ENCODE measurements at places on chromosomes 6 and 20.

DNA sequence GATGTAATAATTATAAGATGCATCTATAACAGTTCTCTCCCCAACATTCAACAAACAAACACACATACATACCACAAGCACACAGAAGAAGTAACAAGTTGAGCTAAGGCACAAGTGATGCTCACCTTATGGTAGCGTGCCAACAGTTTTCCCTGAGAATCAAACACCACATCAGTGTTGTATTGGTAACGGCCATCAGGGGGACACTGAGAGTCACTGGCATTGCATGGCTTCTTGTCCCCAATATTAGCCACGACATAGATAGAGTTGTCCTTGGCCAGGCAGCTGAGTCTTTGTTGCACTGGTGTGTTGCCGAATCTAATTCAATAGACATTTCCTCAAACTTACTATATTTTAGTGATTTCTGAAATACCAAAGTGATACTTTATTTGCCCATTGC is 14.8 kb upstream of the VNN1 start:
- no peaks in the 10 kb centered on the region for H3K36me3 ChIP-seq
- no peak overlapping the region for H3K4me3 ChIP-seq
- no peak overlapping the region for H3K27ac ChIP-seq
- no peaks in the 10 kb centered on the region for H3K4me1 ChIP-seq
- no peaks in the 10 kb centered on the region for H3K27me3 ChIP-seq

DNA sequence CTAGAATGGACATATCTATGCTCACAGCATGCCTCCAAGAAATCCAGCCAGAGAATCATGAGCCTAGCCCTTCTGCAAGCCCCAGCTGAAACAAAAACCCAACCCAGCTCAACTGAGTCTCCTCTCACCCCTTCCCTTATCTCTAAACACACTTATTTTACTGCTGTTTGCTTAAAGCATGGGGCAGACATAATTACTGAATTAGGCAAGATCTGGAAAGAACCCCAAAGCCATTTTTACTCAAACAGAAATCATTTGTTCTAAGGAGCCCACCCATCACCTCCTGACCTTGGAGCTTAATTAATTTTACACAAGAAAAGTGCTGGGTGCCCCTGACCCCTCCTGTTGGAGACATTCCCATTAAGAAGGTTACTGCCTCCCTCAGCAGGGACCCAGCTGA is 291.6 kb downstream of the MAFB start:
- H3K4me1 ChIP-seq: no peaks in the 10 kb centered on the region
- no peak for DNase-seq
- H3K27me3 ChIP-seq: no peaks in the 10 kb centered on the region
- no peaks in the 10 kb centered on the region for H3K36me3 ChIP-seq
- no peak overlapping the region for H3K27ac ChIP-seq
- H3K4me3 ChIP-seq: no peak overlapping the region

DNA sequence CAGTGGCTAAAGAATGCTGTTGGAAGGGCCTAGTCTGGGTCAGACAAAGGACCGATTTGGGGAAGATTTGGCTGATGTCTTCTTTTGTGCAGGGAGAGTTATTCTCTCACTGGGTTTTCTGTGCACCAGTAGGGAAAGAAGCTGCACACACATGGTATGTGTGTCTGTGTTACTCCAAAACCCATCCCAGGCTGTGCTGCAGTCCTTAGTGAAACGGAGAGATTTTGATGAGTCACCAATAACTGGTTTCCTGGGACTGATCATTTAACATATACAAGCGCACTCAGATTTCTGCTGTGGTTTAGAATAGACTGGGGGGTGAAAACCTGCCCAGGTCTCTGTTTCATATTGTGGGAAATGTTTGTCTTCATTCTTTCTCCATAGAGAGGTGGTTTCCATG is 1049.8 kb downstream of the KIF16B start:
- H3K4me3 ChIP-seq: no peak overlapping the region
- no peak for DNase-seq
- no peaks in the 10 kb centered on the region for H3K4me1 ChIP-seq
- no peak overlapping the region for H3K27ac ChIP-seq
- no peaks in the 10 kb centered on the region for H3K36me3 ChIP-seq

DNA sequence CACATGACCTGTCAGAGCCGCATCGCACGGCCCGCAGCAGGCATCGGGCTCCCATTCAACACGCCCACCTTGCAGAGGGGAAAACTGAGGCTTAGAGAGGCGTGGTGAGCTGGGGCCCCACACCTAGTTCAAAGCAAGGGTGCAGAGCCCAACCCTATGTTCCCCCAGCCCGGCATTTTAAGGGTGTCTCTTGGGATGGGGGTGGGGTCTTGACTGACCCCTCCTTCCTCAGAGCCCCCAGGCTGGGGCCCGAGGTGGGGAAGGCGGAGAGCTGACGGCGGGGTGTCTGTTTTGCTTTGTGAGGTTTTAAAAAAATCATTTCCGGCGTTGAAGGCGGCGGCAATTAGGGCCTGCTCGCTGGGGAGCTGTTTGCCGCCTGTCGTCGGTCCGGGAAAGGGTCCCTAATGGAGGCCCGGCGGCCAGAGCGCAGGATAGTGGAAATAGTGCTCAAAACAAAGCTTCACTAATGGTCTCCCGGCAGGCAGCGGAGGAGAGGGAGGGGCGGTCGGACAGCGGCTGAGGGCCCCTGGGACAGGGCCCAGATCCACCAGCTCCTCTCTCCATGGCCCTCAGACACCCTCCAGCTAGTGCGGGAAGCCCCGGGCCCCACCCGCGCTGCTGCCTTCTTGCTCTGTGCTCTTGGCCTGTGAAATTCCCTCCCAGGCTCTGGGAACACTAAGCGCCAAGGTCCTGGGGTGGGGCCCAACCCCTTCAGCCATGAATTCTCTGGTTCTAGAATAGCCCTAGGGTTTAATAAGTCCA is 11.9 kb downstream of the VSTM2L start:
- H3K4me3 ChIP-seq: peak overlapping the region; percentile 19
- H3K27me3 ChIP-seq: no peaks in the 10 kb centered on the region
- peaks cover 60% of the 10 kb centered on the region for H3K4me1 ChIP-seq
- H3K36me3 ChIP-seq: no peaks in the 10 kb centered on the region

DNA sequence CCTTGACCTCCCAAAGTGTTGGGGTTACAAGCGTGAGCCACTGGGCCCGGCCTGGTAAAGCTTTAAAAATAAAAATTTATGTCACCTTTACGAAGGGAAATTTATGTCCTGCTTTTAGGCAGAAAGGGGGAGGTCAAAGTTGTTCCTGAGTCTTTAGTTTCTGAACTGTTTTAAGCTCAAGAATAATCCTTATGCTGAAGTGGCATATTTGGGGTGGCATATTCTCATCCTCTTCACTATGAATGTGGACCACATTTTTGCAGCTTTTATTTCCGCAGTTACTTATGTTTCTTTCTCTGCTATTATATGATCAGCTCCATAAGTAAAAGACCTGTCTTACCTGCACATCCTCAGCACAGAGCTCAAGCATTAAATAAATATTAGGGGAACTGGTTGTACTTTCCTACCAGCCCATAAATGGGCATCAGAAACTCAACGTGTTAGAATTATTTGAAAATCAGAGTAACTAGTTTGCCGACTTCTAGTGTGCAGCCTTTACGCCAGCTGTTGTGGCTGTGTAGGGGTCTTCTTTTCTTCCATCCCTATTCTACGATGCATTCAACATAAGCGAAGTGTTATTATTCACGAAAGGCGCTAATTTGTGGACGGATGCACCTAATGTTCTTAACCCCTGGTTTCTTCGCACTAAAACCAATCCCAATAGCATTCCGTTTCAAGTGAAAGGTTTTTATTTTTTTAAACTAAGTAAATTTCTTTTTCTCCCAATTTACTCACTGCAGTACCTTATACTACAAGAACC is 867 bp upstream of the AKAP7 start:
- H3K27ac ChIP-seq: no peak overlapping the region
- DNase-seq: no peak
- H3K36me3 ChIP-seq: no peaks in the 10 kb centered on the region
- peak overlapping the region; percentile 35 for H3K4me3 ChIP-seq

DNA sequence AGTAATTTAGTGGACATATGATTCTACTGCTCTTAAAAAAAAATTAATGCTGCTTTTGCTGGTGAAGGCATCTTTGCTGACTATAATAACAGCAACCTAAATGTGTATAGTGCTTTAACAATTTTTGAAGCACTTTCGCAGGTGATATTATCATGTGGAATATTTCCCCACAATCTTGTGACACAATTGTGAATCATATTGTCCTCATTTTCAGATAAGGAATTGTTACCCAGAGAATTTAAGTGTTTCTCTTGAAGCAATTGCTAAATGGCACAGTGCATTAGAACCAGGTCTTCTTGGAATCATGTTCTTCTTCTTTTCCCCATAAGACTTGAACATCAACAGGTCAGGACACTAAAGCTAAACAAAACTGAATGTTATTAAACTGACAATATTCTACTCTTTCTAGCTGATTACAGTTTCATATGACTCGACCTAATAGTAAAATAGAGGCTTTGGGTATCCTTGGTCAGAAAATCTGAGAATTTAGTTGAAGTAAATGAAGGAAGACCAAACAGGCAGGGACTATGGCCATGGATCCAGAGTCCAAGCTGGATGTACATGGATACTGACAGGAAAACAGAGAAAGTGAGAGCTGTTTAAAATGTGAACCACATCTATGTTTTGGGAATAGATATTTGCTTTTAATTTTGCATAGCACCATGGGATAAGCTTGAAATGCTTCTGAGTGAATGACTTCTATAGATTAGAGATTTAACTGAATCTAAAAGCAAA is 121.8 kb upstream of the SLC35B3 start:
- no peaks in the 10 kb centered on the region for H3K4me1 ChIP-seq
- H3K36me3 ChIP-seq: no peaks in the 10 kb centered on the region
- H3K4me3 ChIP-seq: no peak overlapping the region
- no peaks in the 10 kb centered on the region for H3K27me3 ChIP-seq
- DNase-seq: no peak
- H3K27ac ChIP-seq: no peak overlapping the region

- H3K36me3 ChIP-seq: no peaks in the 10 kb centered on the region
- no peak within 1 kb of the TSS for H3K4me3 ChIP-seq
- no peak for DNase-seq
- H3K27me3 ChIP-seq: peaks cover 4% of the 10 kb centered on the region
- H3K27ac ChIP-seq: no peak within 1 kb of the TSS
Observed at GRCh38 chr6:31112478-31112877, at the start of gene C6orf15. Gene C6orf15 (minus strand): TSS chr6:31112575. CDS start chr6:31112555, 20 bp downstream.

GRCh38 chr6:134427721-134428120 is 109.8 kb upstream of the SGK1 start:
- no peak for DNase-seq
- no peak overlapping the region for H3K27ac ChIP-seq
- H3K4me3 ChIP-seq: no peak overlapping the region
- H3K36me3 ChIP-seq: no peaks in the 10 kb centered on the region
- no peaks in the 10 kb centered on the region for H3K4me1 ChIP-seq

DNA sequence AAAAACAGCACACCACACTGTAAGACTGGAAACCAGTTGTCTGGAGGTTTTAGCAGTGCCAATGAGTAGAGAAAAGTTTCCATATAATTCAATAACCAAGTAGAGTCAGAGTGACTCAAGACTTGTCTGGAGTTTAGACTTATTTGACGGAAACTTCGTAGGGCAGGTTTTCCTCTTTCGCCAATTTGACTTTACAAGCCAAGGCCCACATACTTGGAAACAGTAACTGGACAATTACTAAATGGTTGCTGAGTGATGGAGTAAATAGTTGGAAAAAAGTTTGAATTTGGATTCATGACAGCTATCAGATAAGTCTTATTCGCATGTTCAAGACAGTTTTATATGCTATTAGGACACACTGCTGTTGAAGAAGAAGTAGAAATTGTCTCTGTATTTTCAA is 48.1 kb upstream of the CTAGE9 start:
- H3K27ac ChIP-seq: no peak overlapping the region
- H3K27me3 ChIP-seq: no peaks in the 10 kb centered on the region
- no peaks in the 10 kb centered on the region for H3K4me1 ChIP-seq
- no peak overlapping the region for H3K4me3 ChIP-seq
- H3K36me3 ChIP-seq: no peaks in the 10 kb centered on the region

DNA sequence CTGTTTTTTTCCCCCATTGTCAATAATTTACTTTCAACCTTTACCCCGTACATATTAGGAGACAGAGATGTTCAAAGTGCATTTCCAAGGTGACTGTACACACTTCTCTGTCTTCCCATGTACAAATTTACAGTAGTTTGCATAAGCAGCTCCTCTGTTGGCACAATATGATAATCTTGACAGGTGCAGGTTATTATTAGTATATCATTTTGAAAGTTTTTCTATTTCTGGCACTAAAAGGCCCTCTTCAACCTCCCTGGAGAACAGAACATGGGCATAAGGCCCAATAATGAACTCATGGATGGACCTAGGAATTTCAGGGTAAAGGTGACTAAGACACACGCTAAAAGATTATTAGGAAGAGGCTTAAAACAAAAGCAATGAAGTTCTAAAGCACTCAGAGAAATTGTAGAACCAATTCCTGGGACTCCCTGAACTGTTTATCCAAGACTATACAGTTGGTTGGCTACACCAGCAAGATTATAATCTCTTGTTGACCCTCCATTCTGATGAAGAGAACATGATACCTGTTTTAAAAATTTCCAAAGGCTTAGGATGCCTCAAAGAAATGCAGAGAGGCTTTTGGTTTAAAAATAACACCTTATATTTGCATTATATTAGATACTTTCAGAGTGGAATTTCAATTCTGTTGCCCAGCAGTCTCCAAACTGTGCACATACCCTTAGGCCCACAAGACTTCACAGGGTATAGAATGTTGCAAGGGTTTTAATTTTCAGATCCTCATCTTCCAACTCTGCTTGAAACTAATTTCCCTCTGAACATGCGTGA is 1.1 kb downstream of the AIG1 start:
- H3K4me1 ChIP-seq: no peaks in the 10 kb centered on the region
- no peak overlapping the region for H3K27ac ChIP-seq
- H3K27me3 ChIP-seq: no peaks in the 10 kb centered on the region

DNA sequence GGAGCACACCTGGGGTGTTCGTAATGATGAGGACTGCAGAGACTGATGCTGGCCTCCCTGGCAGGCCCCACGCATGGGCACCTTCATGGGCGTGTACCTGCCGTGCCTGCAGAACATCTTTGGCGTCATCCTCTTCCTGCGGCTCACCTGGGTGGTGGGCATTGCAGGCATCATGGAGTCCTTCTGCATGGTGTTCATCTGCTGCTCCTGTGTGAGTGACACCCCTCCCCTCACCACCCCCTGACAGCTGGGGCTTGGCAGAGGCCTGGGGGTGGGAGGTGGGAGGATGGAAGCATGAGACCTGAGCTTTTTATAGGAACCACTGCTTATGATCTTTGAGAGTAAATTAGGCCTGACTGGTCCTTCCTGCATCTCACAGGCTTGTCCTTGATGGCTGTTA is 6.7 kb downstream of the SLC12A5 start:
- H3K4me1 ChIP-seq: no peaks in the 10 kb centered on the region
- no peaks in the 10 kb centered on the region for H3K36me3 ChIP-seq
- H3K27me3 ChIP-seq: peaks cover 86% of the 10 kb centered on the region
- H3K27ac ChIP-seq: no peak overlapping the region
- H3K4me3 ChIP-seq: no peak overlapping the region

- DNase-seq: no peak
- no peak overlapping the region for H3K27ac ChIP-seq
- H3K4me3 ChIP-seq: no peak overlapping the region
- H3K4me1 ChIP-seq: no peaks in the 10 kb centered on the region
- no peaks in the 10 kb centered on the region for H3K27me3 ChIP-seq
Observed at GRCh38 chr6:135105710-135106109, 51.1 kb upstream of the HBS1L start.
